Hematopoietic multipotent progenitor cell treated with erythropoietin and hydrocortisone succinate and interleukin-3 and kit ligand, for 6 days (in vitro differentiated cells): ENCODE measurements at places on chromosomes 1 and 21.
A peak's percentile ranks its signal among the peaks of the same experiment; 100 is the strongest.

GRCh38 chr1:202572867-202573266, 137.4 kb downstream of the SYT2 start:
- no peak for DNase-seq

- DNase-seq: no peak
Measured at GRCh38 chr1:220521778-220522177, 6.2 kb upstream of the MARK1 start.

- DNase-seq: no peak
Measured at GRCh38 chr1:174988539-174988938, 11.2 kb upstream of the CACYBP start.

GRCh38 chr1:12709696-12710095, 6.2 kb upstream of the AADACL3 start:
- DNase-seq: no peak

DNA sequence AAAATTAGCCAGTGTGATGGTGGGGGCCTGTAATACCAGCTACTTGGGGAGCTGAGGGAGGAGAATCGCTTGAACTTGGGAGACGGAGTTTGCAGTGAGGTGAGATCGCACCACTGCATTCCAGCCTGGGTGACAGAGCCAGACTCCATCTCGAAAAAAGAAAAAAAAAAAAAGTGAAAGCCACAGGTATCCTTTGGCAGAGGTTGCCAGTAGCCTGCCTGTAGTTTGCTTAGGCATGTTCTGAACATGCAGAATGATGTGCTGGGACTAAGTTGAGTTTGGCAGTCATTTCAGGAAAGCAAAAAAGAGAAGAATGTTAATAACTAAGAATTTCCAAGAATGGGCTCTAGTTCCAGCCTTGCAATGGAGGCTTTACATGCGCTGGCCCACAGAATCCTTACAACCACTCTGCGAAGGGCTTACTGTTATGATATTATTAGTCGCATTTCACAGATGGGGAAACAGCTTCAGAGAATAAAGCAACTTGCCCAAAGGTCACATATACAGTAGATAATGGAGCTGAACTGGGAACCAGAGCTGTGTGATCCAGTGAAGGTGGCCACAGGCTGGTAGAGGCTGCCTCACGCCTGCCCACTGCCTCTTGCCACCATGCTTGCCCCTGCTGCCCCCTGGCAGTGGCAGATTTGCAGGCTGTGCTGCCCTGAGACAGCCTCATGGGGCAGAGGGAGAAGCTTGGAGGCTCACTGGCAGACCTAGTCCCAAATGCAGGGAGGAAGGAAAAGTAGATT, 66.5 kb upstream of the LYST start:
- DNase-seq: no peak

- DNase-seq: no peak
Measured at GRCh38 chr21:39538453-39539042, 74.2 kb upstream of the B3GALT5 start.

GRCh38 chr1:178521241-178521640, 8.3 kb downstream of the TEX35 start:
- no peak for DNase-seq

DNA sequence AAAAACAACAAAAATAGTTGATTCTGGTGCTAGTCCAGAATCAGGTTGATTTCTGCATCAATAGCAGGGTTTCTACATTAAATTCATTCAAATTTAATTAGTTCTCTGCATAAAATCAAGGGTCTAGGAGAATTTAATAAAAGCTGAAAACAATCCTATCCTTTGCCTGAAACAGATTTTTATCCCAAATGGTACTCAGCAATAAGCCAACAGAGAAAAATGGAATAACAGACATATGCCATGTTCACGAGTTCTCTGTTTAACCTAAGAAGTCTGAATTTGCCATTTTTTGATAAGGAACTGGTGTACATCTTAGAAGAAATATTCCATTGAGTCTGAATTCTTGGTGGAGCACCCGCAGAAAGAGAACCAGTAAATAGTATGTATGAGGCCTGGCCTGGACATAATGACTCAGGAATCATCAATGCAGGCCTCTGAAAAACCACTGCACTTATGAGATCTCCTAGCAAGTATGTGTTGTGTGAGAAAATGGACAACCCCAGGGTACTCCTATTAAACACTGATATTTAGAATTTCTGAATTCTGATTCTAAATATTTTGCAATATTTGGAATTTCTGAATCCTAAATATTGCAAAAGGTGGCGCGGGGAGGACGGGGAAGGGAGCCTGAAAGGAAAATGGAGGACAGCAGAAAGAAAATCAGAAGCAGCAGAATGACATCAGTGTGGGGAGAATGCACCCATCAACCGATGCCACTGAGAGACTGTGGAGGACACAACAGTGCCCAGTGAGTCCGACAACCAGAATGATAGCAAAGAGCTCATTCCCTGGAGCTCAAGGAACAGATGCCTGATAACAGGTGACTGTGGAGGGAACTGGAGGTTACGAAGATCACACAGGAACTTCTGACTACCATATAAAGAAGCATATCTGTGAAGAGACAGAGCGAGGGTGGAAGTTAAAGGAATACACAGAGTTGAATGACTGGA, 97.6 kb downstream of the APP start:
- no peak for DNase-seq

DNA sequence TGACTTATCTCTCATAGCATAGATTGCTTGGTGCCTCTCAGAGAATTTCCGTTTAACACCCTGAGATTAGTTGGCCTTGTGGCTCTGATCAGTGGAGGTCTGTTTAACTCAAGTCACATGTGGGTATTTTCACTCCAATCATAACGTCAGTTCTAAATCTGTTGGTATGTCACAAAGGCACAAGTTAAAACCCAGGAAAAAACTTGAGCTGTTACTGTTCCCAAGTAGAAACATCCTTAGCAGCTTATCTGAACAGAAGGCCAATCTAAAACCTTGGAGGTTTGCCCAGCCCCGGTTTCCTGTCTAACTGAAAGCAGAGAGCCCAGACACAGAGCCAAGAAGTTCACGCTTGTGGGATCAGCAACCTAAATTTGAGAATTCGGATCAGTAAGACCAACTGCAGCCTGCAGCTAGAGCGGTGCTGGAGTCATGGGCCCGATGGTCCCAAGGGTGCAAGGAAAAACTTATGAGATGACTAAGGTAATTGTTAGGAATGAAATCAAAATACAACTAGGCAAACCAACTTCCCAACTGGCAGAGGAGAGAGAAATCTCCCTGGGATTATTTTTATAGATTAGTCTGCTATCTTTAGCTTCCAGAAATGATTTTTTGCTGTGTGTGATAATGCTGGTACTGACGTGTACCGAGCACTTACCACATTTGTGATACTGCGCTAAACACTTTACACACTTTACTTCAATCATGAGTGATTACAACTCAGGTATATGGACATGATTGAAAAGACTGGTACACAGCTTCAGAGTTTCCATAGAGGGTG, 90.2 kb upstream of the C1orf21 start:
- peak; percentile 88 for DNase-seq

GRCh38 chr1:229952670-229953520, 114.1 kb upstream of the GALNT2 start:
- DNase-seq: no peak

DNA sequence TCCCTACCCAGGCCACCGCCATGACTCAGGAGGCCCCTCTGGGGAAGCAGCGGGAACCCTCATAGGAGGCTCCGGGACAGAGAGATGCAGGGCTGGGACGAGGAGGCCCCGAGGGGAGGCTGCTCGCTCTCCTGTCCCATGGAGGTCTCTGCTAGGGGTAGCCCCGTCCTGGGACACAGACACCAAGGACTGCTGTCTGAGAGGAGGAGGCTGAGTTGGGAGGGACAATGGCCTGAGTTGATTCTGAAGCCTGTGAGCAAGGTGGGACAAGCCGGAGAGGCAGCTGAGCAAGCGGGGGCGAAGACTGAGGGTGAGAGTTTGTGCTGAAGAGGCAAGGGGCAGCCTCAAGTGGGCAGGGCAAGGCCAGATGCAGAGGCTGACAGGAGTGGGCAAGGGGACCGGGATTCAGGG, 17.4 kb downstream of the SLC27A3 start:
- no peak for DNase-seq

GRCh38 chr1:9905010-9905409, 5.1 kb downstream of the CTNNBIP1 start:
- DNase-seq: no peak

- peak; percentile 32 for DNase-seq
Measured at GRCh38 chr1:244963231-244963826, 99.0 kb upstream of the HNRNPU start.

GRCh38 chr1:111491070-111491469, 12.4 kb downstream of the ADORA3 start:
- no peak for DNase-seq

DNA sequence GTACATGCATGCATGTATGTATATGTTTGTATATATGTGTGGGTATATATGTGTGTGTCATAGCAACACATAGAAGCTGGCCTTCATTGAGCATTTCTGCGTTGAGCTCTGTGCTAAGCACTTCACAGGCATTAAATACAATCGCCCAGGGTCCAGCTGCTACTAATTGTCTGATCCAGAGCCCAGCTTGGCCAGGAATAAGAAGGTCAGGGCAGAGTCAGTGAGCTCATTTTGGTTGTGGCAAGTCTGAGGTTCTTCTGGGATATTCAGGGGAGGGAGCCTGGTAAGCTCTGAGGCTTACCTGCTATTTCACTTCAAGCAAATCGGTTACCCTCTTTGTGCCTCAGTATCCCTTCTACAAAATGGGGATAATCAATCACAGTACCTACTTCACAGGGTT, 59.6 kb downstream of the FOXO6 start:
- DNase-seq: no peak

DNA sequence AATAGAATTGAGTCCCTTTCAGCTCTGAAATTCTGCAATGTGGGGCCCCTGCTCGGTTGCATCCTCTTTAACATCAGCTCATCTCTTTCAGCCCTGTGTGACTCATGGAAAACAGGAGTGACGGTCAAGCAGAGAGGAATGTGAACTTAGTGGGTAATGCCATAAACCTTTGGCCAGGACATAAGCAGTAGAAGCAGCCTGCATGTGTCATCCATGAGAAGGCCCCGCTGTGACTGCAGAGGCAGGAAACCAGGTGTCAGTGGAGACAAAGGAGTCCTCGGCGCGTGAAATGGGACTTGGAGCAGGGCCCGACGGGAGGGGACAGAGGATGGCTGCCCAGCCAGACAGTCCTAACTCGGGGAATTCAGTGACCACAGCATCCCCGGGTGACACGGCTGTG, 21.1 kb upstream of the EPHB2 start:
- no peak for DNase-seq

DNA sequence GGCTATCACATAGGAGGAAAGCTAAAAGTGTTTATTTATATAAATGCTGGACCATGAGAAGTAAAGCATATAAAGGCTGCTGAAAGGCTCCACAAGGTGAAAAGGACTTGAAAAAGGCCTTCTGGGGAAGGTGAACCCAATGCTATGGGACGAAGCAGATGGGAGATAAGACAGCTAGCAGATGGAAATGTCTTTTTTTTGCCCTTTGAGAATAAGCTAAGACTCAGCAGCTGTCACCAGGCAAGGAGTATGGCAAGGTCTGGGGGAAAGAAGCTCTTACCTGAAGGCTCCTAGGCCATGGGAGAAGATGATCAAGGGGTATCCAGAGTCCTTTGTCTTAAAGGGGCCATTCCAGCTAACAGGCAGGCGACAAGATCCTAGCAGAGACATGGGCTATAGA, 9.9 kb downstream of the PAFAH2 start:
- DNase-seq: no peak

GRCh38 chr1:43522431-43522775, 8.3 kb upstream of the PTPRF start:
- no peak for DNase-seq

- no peak for DNase-seq
Measured at GRCh38 chr1:29767088-29767685, 530.9 kb downstream of the PTPRU start.

GRCh38 chr1:198830412-198830811, 191.6 kb downstream of the PTPRC start:
- DNase-seq: no peak

- DNase-seq: no peak
Measured at GRCh38 chr1:224786533-224787250, 142.8 kb upstream of the DNAH14 start.

- DNase-seq: no peak
Measured at GRCh38 chr1:157304271-157304670, 166.1 kb upstream of the ETV3 start.

GRCh38 chr1:53766831-53767405, 28.0 kb upstream of the GLIS1 start:
- DNase-seq: no peak

- DNase-seq: no peak
Measured at GRCh38 chr1:162913345-162913744, 52.4 kb upstream of the CCDC190 start.

- DNase-seq: peak; percentile 84
Measured at GRCh38 chr1:181038399-181038873, 4.7 kb downstream of the MR1 start.

DNA sequence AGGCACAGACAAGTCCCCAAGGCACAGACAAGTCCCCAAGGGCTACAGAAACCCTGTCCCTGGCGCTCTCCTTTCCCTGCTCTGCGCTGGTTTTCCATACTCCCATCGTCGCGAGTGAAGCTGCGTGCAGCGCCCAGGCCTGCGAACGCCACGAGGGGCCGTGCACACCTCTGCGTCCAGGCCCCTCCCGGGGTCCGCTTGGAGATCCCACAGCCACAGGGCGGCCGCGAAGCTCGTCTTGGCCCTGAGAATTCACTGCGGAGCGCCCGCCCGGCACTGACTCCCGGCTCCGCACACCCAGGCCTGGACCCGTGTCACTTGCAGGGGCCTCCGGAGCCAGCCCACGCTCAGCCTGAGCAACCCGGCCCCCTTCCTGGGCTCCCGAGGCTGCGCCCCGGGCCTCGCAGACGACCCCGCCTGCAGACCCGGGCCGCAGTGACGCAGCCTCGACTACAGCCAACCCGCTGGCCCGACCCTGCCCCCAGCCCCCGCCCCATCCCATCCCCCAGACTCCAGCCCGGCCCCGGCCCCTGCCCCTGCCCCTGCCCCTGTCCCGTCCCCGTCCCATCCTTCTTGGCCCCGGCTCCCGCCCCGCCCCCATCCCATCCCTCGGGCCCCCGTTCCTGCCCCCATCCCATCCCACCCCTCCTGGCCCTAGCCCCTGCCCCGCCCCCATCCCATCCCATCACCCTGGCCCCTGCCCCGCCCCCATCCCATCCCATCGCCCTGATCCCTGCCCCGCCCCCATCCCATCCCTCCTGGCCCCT, 841 bp downstream of the POFUT2 start:
- no peak for DNase-seq

DNA sequence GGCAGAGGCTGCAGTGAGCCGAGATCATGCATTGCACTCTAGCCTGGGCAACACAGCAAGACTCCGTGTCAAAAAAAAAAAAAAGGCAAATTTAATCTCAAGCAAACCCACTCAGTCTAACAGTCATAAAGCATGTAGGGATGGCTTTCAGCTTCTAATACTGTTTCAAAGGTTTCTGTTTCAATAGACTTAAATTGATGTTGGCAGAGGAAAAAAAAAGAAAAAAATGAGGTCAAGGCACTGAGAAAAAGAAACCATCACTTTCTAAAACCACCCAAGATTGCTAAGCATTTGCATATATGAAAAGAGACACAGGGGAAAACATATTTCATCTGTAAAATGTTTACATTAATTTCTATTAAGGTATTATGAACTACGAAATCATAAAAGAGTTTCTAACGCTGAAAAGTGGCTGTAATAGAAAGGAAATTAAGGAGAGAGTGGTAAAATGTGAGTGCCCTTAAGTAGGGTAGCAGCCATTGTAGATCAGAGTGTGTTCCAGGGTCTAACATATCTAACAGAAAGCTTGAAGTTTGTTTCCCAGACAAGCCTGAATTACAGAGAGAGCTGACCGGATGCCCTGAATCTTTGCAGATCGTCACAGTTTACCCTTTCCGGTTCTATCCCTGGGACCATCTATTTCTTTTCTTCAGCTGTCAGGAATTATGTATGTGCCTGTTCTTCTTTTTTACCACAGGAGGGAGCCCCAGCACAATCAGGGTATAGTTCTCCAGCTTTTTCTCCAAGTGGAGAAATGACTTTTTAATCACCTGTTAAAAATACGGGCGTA, 70.0 kb downstream of the PLD5 start:
- peak; percentile 32 for DNase-seq
